Spleen (tissue), 13 donors: ENCODE measurements at places on chromosomes 16 and 17.

DNA sequence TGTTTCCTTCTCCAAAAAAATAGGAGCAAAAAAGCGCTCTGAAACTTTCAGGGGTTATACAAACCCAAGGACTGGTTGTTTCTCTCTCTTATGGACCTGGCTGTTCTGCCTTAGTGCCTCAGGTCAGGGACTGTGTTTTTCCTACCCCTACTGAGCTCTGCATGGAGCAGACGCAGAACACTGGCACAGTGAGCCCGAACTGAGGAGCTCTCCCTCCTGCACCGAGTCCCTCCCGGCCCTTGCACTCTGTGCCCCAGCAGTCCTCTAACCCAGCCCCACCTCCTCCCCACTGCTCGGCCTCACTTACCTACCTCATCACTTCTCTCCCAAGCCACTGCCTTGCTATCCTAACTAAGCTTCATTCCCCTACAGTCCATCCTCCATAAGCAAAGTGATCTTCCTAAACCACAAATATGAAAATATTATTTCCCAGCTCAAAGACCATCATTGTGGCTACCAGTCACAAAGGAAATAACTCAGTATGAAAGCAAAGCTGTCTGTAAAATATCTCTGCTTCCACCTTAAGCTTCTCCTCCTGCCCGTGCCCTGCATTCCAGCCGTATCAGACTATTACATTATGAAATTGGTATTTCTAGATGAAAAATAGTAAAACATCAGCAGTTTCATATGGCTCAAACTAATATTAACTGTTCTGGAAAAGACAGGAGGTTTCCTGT, 13.6 kb downstream of the MEIOB start:
- H3K27me3 ChIP-seq, result peaks cover 17% of the 10 kb centered on the region
- H3K36me3 ChIP-seq, result no peaks in the 10 kb centered on the region
- no peaks in the 10 kb centered on the region for H3K4me1 ChIP-seq
- H3K4me3 ChIP-seq, result no peak overlapping the region
- H3K27ac ChIP-seq, result no peak overlapping the region

DNA sequence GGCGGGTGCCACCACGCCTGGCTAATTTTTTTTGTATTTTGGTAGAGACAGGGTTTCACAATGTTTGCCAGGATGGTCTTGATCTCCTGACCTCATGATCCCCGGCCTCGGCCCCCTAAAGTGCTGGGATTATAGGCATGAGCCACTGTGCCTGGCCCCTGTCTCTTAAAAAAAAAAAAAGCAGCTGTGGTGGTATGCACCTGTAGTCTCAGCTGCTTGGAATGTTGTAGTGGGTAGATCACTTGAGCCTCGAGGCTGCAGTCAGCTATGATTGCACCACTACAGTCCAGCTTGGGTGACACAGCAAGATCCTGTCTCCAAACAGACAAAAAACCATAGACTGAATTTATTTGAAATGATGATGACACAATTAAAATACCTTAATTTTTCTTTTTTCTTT, 24.3 kb downstream of the CDK12 start:
- no peak overlapping the region for H3K4me3 ChIP-seq
- no peak for DNase-seq
- no peaks in the 10 kb centered on the region for H3K27me3 ChIP-seq
- peaks cover 10% of the 10 kb centered on the region for H3K4me1 ChIP-seq

GRCh38 chr17:80882926-80883685, 108.5 kb upstream of the CHMP6 start:
- no peak overlapping the region for H3K27ac ChIP-seq
- H3K4me3 ChIP-seq, result no peak overlapping the region
- H3K4me1 ChIP-seq, result peaks cover 9% of the 10 kb centered on the region
- H3K27me3 ChIP-seq, result no peaks in the 10 kb centered on the region
- peaks cover 44% of the 10 kb centered on the region for H3K36me3 ChIP-seq
- DNase-seq, result peak; percentile 57

DNA sequence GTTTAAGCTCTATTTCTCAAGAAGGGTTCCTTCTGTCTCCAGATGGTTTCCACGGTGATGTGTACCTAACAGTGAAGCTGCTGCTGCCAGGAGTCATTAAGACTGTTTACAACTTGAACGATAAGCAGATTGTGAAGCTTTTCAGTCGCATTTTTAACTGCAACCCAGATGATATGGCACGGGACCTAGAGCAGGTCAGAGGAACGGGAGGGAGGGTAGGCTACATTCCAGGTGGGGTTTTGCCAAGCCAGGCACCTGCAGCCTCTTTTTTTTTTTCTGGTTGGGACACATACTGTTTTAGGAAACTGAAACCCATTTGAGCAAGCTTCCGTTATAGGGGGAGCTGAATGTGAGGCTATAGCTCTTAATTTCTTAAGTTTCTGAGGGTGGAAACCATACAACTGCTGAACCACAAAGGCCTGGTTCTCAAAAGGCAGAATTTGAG, 10.6 kb downstream of the LIG3 start:
- H3K36me3 ChIP-seq, result peaks cover 66% of the 10 kb centered on the region
- H3K4me3 ChIP-seq, result no peak overlapping the region
- H3K27me3 ChIP-seq, result no peaks in the 10 kb centered on the region
- H3K4me1 ChIP-seq, result peaks cover 10% of the 10 kb centered on the region

DNA sequence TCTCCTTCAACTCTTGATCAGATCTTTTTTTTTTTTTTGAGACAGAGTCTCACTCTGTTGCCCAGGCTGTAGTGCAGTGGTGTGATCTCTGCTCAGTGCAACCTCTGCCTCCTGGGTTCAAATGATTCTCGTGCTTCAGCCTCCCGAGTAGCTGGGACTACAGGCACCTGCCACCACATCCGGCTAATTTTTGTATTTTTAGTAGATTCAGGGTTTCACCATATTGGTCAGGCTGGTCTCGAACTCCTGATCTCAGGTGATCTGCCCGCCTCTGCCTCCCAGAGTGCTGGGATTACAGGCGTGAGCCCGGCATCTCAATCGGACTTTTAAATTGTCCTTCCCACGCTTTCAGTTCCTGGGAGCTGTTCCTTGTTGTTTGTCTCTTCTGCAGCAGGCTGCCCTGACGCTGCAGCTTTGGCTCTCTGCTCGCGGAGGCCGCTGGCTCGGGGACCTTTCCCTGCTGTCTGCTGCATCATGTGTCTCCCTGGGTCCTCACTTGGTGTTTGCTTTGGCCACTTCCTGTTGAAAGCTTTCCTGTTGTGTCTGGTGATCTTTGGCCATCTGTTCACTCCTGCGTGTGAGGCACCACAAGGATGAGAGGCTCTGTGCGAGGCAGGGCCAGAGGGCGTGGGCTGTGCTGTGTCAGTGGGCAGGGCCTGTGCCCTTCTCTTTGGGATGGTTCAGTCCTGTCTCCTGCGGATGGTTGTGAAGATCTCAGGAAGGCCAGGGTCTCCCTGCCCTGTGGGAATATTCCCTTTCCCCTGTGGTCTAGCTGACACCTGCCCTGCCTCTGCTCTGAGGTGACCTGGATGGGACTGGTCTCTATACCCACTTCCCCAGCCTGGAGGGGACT, 18.4 kb upstream of the CAPN15 start:
- H3K36me3 ChIP-seq, result peaks cover 16% of the 10 kb centered on the region
- H3K4me3 ChIP-seq, result no peak overlapping the region
- no peak overlapping the region for H3K27ac ChIP-seq
- H3K4me1 ChIP-seq, result no peaks in the 10 kb centered on the region
- H3K27me3 ChIP-seq, result no peaks in the 10 kb centered on the region

DNA sequence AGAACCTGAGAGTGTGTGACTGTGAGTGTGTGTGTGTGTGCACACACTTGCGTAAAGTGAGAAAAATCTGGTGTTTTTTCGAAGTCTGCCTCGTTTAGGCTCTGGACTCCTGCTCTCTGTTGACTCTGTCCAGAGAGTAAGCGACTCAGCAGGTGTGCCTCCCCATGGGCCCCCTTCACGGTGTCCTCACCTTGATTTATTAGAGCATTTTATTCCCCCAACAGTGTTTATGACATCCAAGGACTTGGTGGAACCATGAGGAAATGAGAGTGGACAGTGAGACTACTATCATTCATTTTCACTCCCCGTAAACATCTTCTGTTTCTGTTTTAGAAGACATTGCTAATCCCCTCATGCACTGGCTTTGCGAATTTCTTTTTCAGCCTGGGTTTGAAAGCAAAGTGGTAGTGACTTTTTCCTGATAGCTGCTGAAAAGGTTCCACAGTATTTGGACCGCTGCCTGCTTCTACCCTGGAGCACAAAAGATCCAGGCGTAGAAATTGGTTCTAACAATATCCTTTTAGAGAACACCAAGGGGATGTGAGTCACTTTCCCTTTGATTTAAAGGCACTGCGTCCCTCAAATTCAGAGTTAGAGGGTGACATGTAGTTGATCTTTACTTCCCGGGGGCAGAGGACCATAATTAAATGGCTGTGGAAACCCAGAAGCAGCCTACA, 218.2 kb downstream of the WWOX start:
- no peak overlapping the region for H3K4me3 ChIP-seq
- H3K27ac ChIP-seq, result no peak overlapping the region
- H3K36me3 ChIP-seq, result no peaks in the 10 kb centered on the region

DNA sequence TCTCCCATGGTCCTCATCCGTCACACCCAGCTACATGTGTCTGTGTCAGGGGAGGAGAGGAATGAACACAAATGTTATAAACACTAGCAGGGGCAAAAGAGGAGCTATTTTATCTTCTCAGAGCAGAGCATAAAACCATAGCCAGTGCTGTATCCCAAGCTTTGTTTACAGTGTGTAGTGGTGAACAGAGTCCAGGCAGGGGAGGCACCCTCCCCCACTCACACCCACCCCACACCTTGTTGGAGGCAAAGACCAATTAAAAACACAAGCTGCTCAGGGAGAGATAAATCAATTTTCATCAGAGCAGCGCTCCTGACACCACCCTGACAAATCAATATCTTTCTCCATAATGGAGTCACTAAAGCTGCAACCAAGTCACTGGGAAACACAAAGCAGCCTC, 132.6 kb upstream of the CCL2 start:
- no peak for DNase-seq
- H3K4me1 ChIP-seq, result no peaks in the 10 kb centered on the region
- no peaks in the 10 kb centered on the region for H3K36me3 ChIP-seq
- no peak overlapping the region for H3K4me3 ChIP-seq

- no peak overlapping the region for H3K27ac ChIP-seq
- no peak overlapping the region for H3K4me3 ChIP-seq
- H3K27me3 ChIP-seq, result no peaks in the 10 kb centered on the region
- H3K36me3 ChIP-seq, result peaks cover 96% of the 10 kb centered on the region
- DNase-seq, result no peak
- peaks cover 27% of the 10 kb centered on the region for H3K4me1 ChIP-seq
Measured at GRCh38 chr16:84080378-84080777, 36.4 kb downstream of the MBTPS1 start.

GRCh38 chr16:12906271-12906670, 4.9 kb downstream of the SHISA9 start:
- H3K36me3 ChIP-seq, result no peaks in the 10 kb centered on the region
- no peaks in the 10 kb centered on the region for H3K27me3 ChIP-seq
- no peak overlapping the region for H3K27ac ChIP-seq
- H3K4me1 ChIP-seq, result no peaks in the 10 kb centered on the region
- no peak overlapping the region for H3K4me3 ChIP-seq
- DNase-seq, result no peak

DNA sequence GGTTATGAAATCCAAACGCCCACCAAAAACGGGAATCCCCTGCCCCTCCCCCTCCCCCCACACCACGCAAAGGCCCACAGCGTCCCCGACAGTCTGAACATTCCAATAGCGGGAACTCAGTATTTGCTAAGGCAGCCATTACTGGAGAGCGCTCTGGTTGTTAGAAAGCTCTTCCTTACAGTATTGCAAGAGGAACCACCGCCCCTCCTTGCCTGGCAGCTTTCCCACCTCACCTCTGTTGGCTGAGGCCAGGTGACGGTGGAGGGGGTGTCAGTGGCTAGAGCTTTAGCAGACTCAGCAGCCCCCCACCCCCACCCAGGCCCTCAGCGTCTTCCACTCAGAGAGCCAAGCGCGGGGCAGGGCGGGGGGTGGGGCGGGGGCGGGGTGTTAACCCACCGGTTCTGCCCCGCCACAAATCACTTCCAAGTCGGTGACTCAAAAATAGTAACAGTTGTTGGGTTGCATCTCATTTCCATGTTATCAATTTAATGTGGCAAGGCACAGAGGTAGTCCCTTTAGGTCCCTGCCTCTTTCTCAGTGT, 2.2 kb upstream of the PLEKHH3 start:
- peak overlapping the region; percentile 93 for H3K27ac ChIP-seq
- DNase-seq, result no peak
- H3K4me3 ChIP-seq, result no peak overlapping the region
- peaks cover 16% of the 10 kb centered on the region for H3K27me3 ChIP-seq
- H3K4me1 ChIP-seq, result peaks cover 99% of the 10 kb centered on the region

DNA sequence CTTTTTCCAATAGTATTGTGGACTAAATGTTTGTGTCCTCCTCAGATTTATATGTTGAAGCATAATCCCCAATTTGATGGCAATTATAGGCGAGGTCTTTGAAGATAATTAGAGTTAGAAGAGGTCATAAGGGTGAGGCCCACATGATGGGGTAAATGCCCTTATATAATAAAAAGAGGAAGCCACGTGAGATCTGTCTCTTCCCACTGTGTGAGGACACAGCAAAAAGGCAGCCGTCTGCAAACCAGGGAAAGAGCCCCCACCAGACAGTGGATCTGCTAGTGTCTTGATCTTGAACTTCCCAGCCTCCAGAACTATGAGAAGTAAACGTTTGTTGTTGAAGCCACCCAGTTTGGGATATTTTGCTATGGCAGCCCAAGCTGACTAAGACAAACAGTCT, 76.0 kb downstream of the LYRM1 start:
- H3K36me3 ChIP-seq, result no peaks in the 10 kb centered on the region
- no peaks in the 10 kb centered on the region for H3K4me1 ChIP-seq
- no peaks in the 10 kb centered on the region for H3K27me3 ChIP-seq
- H3K27ac ChIP-seq, result no peak overlapping the region
- no peak for DNase-seq
- H3K4me3 ChIP-seq, result no peak overlapping the region

GRCh38 chr17:31787857-31788570, 71.0 kb downstream of the COPRS start:
- H3K4me3 ChIP-seq, result no peak overlapping the region
- no peak overlapping the region for H3K27ac ChIP-seq
- H3K4me1 ChIP-seq, result no peaks in the 10 kb centered on the region
- H3K27me3 ChIP-seq, result no peaks in the 10 kb centered on the region

DNA sequence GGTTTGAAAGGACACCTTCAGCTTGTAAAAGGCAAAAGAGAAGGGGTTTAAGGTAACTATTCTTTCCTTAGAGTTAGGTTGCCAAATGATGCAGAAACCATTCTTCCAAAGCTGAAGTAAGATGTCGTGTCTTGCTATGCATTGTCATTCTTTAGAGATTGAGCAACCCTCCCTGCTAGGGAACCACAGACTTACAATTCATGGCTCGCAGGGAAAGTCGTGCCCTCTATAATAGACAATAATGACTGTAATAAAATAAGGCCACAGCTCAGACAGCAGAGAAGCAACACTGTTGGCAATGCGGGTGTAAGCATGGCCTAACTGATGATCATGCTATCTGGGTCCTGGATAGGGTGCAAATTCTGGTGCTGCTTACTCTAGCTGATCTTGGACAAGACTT, 129.6 kb upstream of the CDH13 start:
- H3K27me3 ChIP-seq, result no peaks in the 10 kb centered on the region
- no peak for DNase-seq
- H3K4me1 ChIP-seq, result no peaks in the 10 kb centered on the region
- no peaks in the 10 kb centered on the region for H3K36me3 ChIP-seq
- no peak overlapping the region for H3K27ac ChIP-seq
- H3K4me3 ChIP-seq, result no peak overlapping the region
